Foreskin melanocyte (primary cell): ENCODE measurements at places on chromosomes 16 and 17.
A peak's percentile ranks its signal among the peaks of the same experiment; 100 is the strongest.

DNA sequence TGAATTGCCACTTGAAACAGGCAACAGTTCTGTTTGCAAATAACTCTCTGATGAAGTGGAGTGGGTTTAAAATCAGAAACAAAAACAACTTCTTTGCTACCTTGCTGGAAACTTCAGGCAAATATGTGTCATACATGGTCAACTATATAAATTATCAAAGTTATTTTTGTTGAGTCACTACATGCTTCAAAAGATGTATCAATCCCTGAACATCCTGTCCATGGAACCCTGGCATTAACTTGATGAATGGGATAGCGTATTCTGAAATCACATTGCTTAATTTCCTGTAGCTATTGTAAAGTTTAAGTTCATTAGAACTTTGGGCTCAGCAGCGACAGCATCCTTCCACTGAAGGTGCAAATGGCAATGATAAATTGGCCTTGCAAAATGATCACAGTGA is 213.6 kb upstream of the MAF start:
- DNase-seq = no peak

DNA sequence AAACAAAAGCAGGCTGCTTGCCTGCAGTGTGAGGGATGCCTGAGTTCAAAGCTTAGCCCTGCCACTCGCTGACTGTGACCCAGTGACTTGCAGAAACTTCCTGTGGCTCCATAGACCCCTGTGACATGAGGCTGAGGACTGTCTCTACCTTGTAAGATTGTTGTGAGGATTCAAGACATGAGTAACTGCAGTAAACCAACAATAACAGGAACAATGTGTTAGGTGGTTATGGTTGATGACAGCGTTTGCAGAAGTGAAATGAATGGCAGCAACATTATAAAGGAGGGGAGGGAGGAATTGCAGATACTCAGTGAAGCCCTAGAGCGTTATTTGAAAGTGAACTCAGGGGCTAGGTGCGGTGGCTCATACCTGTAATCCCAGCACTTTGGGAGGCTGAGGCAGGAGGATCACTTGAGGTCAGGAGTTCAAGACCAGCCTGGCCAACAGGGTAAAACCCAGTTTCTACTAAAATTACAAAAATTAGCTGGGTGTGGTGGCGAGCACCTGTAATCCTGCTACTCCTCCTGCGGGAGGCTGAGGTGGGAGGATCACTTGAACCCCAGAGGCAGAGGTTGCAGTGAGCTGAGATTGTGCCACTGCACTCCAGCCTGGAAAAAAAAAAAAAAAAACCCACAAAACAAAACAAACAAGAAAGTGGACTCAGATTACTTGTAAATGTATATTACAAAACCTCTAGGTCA is 33.5 kb upstream of the EMP2 start:
- DNase-seq = no peak

- DNase-seq = no peak
These were observed 33.7 kb upstream of the AXIN2 start for GRCh38 chr17:65595071-65595656.

GRCh38 chr17:50848039-50848438 is 12.7 kb downstream of the WFIKKN2 start:
- DNase-seq = no peak

DNA sequence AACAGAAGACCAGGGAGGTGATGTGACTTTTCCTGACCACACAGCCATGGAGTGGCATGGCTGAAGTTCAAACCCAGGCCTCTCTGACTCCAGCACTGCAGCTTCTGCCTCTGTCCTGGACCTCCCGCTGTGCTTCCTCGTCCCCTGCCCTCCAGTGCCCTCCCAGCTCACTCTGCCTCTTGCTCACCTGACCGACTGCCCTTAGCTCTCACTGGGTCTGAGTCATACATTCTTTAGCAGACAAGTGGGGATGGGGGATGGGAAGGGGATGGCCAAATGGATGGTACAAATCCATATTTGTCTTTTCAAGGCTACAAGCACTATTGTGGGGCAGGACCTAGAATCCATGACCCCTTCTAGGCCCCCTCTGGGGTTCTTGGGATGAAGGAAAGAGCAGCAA is 33.0 kb downstream of the PITPNM3 start:
- no peak for DNase-seq

- DNase-seq = no peak
These were observed 7.6 kb downstream of the CYB5B start for GRCh38 chr16:69431948-69432468.

DNA sequence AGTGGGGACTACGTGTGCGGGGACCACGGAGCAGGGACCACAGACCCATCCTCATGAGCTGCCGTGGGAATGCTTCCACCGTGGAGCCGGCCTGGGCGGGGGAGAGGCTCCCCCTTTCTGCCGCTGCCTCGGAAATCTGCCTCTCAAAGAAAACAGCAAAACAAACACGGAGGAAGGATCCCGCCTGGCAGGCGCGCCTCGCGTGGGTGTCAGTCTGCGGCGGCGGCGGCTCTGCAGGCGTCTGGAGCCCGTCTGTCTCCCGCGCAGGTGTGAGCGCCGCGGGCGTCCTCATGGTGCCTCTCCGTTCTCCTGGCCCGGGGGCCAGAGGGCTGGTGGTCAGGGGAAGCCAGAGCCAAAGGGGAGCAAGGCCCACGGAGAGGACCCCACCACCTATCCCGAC is 27.5 kb downstream of the GSE1 start:
- DNase-seq = no peak

GRCh38 chr17:39867880-39868553 is at the start of gene ZPBP2:
Gene ZPBP2 (plus strand): TSS chr17:39868202. CDS start chr17:39868355, 153 bp downstream.
- no peak for DNase-seq

DNA sequence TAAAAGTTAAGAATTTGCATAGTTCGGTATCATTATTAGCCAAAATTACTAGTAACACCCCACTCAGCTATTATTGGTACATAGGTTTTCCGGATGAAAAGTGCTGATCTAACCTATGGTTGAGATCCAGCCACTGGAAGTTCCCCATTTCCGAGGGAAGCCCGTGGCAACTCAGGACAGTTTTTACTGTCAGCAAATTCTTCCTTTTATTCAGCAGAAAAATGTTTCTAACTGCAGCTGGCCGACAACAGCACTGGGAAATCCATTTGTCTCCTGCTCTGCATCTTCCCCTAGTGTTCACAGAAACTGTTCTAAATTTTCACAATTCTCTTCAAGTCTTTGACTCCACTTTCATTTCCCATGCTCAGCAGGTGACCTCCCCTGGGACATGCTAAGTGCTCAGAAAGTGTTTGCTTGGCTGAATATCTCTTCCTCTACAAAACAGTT is 15.5 kb upstream of the MMD start:
- no peak for DNase-seq

DNA sequence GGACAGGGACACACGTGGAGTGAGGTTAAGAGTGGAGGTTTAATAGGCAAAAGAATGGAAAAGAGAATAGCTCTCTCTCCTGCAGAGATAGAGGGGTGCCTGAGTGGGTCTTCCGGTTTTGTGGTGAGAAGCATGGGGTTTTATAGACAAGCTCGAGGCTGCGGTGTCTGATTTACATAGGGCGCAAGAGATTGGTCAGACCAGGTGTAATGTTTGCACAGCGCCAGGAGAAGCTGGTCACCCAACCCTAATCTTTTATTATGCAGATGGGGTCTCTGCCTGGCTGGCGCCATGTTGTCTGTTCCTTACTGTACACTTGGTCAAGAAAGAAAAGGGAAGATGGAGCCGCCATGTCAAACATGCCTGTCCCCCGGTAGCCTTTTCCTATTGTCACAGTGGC is 44.5 kb upstream of the MLYCD start:
- no peak for DNase-seq

DNA sequence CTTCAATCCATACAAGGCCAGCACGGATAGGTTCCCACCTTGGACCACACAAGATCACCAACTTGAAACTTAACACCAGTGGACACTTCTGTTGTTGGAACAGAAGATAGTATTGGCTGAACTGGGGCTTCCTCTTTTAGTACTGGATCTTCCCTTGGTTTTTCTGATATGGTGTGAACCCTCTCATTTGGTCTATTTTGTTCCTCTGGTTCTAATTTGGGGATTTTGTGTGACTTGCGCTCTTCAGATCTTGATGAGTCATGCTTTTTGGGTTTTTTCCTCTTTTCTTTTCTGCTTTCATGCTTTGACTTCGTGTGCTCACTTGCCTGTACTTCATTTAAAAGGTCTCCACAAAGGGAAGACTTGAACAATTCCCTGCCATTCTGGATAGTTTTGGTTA is 39.0 kb downstream of the SOST start:
- no peak for DNase-seq

- no peak for DNase-seq
These were observed 80.1 kb downstream of the ABCC1 start for GRCh38 chr16:16029431-16030011.

- no peak for DNase-seq
These were observed 1.4 kb upstream of the ABR start for GRCh38 chr17:1180958-1181752.

DNA sequence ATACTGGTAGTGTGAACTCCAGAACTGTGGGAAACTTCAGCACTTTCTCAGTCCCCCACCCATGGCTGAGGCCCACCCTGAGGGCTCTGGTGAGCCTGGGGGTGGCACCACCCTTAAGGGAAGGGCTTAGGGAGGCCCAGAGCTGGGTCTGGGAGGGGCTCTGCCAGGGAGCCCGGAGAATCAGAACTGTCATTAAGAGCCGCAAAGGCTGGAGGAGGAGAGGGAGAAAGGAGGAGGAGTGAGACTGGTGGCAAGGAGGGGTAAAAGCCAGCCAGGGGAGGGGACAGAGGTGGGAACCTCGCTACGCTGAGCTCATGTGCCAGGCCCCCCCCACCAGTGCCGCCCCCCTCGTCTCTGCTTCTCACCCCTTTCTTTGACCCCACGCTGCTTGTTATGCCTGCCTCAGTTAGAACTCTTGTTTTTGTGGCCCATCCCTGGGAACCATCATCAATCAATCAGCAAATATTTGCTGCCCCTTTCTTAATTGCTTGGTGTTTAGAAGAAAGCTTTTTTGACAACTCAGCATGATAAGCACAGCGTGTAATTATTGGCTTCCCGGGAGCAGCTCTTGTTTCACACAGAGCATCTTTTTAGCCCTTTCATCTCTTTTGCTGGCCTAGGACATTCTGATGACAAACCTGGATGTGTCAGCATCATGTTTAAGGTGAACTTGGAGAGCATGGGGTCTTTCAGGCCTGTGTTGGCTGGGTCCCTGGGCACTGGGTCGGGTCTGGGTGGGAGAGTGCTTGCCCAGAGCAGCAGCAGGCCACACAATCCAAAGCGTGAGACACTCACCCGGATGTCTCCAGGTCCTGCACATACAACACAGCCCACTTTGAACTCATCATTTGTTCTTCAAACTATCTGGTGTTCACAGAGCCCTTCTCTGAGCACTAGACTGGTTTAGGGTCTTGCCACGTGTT is 77.7 kb downstream of the NETO2 start:
- no peak for DNase-seq

DNA sequence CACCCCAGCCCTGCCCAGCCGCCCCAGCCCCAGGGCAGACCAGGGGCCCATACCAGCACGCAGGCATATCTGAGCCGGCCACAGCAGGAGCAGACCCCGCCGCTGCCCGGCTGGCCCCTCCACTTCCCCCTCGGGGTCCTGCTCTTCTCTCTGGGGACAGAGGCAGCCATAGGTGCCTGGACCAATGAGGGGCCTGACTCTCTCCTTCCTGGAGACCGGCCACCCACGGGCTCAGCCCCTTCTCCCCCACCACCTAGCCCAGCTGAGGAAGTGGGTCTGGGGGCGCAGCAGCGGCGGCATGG is 3.8 kb downstream of the TMC6 start:
- no peak for DNase-seq

GRCh38 chr17:34993031-34993430 is 12.7 kb downstream of the LIG3 start:
- DNase-seq = no peak

GRCh38 chr16:82801361-82801760 is 174.6 kb downstream of the CDH13 start:
- DNase-seq = no peak

- DNase-seq = no peak
These were observed 17.5 kb downstream of the FANCA start for GRCh38 chr16:89798832-89799370.

DNA sequence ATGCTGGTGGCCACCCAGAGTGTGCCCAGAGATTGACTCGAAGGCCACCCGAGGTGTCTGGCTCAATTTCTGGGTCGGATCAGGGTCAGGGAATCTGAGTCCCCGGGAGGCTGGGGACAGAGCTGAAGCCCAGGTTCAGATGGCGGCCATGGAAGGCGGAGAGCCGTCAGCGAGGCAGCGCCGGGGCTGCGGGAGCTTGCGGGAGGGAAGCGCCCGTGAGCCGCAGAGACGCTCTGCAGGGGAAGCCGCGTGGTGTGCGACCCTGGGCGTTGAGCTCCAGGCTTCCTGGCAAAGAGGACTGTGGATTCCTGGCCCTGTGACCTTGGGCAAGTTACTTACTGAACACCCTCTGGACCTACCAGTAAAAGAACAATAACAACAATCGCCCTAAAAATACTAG is 518 bp upstream of the SPATA22 start:
- DNase-seq = no peak

DNA sequence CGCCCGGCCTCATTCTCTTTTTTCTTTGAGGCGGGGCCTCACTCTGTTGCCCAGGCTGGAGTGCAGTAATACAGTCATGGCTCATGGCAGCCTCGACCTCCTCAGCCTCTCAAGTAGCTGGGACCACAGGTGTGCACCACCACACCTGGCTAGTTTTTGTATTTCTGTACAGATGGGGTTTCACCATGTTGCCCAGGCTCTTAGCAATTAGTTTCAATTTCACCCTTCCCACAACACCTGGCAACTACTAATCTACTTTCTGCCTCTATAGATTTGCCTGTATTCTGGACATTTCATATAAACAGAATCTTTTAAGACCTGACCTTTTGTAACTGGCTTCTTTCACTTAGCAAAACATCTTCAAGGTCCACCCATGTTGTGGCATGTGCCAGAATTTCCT is 8.0 kb upstream of the NT5M start:
- no peak for DNase-seq

DNA sequence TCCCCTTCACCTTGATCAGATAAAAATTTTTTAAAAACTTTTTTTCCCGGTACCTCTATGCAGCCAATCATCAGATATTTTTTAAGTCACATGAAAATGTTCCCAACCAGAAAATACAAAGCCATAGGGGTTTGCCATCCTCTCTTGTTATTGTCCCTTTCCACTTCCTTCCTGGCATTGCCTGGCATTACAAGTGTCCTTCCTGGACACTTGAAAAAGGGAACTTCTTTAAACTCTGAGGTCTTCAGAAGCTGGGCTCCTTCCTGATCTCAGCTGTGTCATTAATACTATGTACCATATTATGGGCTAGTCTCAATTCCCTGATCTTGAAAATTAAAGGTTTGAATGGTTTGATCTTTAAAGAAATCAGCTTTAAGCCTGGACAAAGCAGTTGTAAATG is 64.9 kb downstream of the TEX14 start:
- DNase-seq = no peak

DNA sequence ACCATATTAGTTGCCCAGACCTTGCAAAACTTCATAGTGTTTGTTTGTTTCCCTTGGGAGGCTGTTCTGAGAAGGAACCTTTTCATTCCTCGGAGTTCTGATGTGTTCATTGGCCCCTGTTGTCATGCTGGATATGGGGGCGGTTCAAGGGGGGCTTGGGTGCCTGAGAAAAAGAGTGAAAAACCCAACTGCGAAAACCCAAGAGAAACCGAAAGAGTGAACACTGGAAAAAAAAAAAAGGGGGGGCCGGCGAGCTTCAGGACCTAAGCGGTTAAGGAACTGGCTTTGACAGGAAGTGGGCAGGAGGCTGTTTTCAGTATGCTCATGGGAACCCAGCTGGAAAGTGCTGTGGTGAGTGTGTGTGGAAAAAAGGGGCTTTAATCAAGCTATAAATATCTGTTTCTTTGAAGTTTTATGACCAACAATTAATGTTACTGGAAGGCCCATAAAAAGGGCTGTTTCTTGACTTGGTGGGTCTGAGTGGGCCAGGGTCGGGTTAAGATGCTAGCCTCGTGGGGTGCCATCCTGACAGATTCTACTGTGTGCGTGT is 510.7 kb downstream of the MAF start:
- DNase-seq = peak; percentile 76
